ENCODE measurements at places on chromosomes 7 and 10.
A peak's percentile ranks its signal among the peaks of the same experiment; 100 is the strongest.

DNA sequence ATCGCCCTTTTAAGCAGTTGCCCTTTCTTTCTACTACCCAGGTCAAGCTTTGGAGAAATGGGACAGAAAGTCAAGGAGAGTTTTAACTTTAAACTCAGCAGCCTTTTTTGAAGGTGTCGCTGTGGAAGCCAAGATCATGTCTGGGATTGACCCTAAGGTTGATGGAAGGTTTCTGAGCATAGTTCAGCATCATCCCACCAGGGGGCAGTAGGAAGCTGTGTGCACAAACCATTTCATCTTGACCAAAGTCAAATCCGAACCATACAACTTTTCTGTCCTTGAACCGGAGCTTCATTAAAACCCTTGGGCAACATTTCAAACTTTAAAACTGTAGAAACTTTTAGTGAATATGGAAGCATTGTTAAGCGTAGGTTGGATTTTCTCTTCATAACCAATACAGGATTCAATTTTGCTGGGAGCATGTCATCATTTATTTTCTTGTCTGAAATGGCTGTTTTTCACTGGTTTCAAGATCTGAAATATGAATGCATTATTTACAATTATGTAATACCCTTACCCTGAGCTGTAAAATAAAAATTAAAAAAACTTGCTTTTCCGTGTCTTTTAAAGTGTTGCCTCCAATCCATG is 214.4 kb upstream of the KIAA1217 start:
- DNase-seq = no peak

- no peak for DNase-seq
Observed at GRCh38 chr7:25455683-25456251, 227.5 kb upstream of the NPVF start.

GRCh38 chr10:87658858-87659555 is 671 bp upstream of the PAPSS2 start:
- DNase-seq = no peak

- no peak for DNase-seq
Observed at GRCh38 chr10:76944640-76945039, 693.0 kb downstream of the KCNMA1 start.

- DNase-seq = no peak
Observed at GRCh38 chr7:131483586-131483985, 72.8 kb downstream of the PODXL start.

GRCh38 chr7:92730808-92731207 is 105.6 kb downstream of the CDK6 start:
- DNase-seq = no peak

- DNase-seq = no peak
Observed at GRCh38 chr10:45557275-45557905, 115.2 kb downstream of the ZFAND4 start.

- peak; percentile 86 for DNase-seq
Observed at GRCh38 chr7:152522571-152523067, 86.8 kb upstream of the KMT2C start.

- no peak for DNase-seq
Observed at GRCh38 chr10:98556061-98556460, 109.3 kb upstream of the HPS1 start.

DNA sequence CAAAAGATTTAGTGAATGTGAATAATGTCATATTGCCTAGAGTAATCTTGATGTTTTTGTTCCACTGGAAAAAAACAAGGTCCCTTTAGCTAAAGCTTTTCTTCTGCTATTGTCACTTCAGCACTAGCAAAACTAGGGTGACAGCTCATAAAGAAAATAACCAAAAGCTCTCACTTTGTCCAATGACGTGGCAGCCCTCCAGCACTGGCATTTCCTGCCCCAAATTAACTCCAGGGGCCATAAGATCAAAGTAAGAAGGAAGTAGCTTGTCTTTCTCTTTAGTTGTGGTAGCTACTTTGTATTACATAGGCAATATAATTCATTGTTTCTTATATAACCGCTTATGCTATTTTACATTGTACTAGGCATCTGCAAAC is 47.3 kb downstream of the LRRN3 start:
- DNase-seq = no peak

GRCh38 chr10:114024876-114025610 is 18.6 kb upstream of the ADRB1 start:
- DNase-seq = no peak

DNA sequence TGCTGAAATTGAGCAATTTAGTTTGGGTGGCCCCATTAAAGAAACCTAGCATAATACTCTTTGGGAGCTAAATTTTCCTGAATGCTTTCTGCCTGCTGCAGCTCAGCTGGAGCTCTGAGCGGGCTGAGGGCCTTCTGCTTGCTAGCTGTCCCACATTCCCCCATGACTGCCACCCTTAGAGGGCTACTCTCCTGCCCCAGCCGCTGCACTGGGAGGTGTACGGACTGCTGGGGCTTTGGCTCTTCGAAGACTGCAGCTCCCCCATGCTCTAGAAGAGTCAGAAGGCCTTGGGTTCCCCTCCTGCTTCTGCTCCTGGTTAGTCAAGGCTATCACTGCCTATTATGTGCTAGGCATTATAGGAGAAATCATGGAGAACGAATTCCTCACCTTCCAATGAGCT is 31.5 kb downstream of the BLVRA start:
- no peak for DNase-seq

DNA sequence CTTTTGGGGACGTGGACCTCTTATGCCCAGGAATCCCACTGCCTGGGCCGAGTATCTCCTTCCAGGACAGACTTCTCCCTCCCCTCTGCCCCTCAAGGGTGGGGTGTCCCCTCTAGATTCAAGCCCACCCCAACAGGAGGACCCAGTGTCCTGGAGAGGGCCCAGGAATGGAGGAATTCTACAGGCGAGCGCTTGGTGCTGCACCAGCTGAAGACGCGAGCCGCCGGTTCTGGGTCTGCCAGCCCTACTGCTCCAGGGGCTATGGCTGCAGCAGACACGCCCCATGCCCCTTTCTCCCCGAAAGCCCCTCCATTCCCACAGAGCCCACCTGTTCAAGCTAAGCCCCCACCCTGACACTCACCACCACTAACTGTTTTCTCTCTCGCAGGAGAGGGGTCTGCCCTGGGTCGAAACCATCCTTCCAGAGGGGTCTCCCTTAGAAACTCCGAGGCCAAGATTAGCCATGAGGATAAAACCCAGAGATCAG is 8.6 kb downstream of the CRYGN start:
- DNase-seq = no peak

Measured in DMS 273 treated with DMSO at 0.1 percent for 48 hours (cell line).